ENCODE measurements at places on chromosomes 1 and 21.
A peak's percentile ranks its signal among the peaks of the same experiment; 100 is the strongest.

DNA sequence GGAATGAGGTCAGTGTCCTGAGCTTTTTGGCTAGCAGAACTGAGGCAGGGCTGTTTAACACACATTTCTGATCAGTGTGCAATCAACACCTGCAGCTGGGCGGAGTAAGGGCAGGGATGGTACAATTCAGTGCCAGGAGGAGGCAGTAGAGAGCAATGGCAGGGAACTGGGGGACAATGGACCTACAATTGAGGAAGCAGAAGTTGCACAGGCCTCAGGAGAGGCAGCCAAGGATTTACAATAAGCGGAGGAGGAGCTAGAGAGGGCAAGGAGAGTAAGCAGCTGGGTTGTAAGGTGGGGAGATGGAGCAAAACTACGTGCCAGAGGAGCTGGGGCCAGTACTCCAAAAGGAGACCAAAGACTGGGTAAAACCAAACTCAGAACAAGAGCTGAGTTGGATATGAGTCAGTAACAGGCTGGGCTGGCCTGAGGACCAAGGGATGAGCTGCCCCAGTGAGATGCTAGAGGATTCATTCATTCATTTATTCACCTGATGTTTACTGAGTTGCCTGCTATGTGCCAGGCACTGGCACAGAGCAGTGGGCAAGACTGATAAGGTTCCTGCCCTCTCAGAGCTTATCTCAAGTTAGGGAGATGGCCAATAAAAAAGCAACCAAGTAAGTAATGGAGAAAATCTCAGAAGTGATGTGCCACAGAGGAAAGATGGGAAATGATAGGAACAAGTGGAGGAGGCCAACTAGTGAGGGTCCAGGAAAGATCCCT is 10.4 kb upstream of the GALE start:
- DNase-seq: peak; percentile 92

- peak; percentile 65 for DNase-seq
These were observed 5.7 kb upstream of the PLPP3 start for GRCh38 chr1:56584910-56585528.

GRCh38 chr1:33319186-33319948 is 1.5 kb downstream of the A3GALT2 start:
- no peak for DNase-seq

GRCh38 chr1:176051402-176051801 is 155.7 kb downstream of the COP1 start:
- no peak for DNase-seq

- no peak for DNase-seq
These were observed 629.1 kb downstream of the RWDD3 start for GRCh38 chr1:95863086-95863485.

- DNase-seq: no peak
These were observed 26.2 kb upstream of the IL10 start for GRCh38 chr1:206798384-206798996.

DNA sequence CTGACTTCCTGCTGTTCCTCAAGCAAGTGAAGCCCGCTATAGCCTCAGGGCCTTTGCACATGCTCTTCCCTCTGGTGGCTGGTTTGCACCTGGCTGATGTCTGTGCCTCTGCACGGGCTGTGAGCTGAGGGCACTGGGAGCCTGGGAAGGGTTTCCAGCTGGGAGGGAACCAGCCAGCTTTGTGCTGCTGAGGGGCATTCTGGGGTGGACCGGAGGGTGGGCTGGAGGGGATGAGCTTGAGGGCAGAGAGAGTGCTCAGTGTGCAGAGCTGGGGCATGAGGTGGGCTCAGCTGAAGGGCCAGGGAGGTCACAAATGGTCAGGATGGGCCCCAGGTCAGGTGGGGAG is 305.7 kb downstream of the MATN1 start:
- DNase-seq: no peak
